NCI-H82 (cell line): ENCODE measurements at places on chromosomes 12 and 14.

GRCh38 chr12:96049101-96049500, 13.7 kb upstream of the LTA4H start:
- no peak for DNase-seq

DNA sequence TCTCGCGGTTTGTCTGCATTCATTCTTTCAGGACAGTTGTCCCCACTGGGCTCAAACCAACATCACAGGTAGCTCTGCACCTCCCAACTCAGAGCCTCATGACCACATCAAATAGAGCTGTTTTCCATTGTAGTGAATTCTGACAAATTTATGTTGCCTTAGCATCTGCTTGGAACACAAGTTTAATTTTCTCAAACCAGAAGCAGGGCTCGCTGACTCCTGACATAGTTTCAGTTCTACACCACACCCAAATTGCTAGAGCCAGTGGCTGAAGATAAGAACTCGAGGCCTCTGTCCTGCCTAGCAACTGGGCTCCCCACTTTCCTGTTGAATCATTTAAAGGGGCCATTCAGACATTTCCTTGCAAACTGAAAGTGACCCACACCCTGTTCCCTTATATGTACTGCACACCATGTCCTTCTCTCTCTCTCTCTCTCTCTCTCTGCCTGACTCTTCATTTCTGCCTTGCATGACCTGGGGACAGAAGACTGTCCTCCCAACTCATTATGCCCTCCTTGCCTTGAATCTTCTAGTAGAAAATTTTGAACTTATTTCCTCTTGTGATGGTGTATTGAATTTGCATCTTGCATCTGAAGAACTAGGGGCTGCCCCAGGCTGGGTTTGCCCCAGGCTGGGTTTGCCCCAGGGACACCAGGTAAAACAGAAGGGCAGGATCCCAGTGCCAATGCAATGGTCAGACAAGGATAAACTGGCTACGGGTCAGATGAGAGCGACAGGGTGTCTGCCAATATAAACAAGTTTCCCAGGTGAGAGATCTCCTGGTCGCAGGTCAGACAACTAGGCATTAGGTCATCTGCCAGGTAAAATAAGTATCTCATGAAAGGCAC, 9.7 kb upstream of the WSCD2 start:
- no peak for DNase-seq

DNA sequence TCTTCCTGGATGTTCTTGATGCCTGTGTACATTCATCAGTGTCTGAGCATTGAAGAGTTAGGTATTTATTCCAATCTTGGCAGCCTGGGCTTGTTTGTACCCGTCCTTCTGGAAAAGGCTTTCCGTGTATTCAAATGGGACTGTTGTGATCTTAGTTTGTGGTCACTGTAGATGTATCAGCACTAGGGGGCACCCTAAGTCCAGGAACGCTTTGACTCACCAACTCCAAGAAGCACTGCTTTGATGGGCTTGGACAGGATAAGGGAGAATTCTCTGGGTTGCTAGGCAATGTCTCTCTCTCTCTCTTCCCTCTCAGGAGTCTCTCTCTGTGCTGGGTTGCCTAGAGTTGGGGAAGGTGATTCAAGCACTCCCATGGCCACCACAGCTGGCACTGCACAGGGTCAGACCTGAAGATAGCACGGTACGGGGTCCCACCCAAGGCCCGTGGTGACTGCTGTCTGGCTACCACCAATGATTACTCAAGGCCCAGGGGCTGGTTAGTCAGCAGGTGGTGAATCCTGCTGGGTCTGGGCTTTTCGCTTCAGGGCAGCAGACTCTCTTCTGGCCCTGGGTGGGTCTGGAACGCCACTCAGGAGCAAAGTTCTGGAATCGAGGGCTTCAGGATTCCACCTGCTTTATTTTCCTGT, 211.1 kb upstream of the RGS6 start:
- peak; percentile 80 for DNase-seq

DNA sequence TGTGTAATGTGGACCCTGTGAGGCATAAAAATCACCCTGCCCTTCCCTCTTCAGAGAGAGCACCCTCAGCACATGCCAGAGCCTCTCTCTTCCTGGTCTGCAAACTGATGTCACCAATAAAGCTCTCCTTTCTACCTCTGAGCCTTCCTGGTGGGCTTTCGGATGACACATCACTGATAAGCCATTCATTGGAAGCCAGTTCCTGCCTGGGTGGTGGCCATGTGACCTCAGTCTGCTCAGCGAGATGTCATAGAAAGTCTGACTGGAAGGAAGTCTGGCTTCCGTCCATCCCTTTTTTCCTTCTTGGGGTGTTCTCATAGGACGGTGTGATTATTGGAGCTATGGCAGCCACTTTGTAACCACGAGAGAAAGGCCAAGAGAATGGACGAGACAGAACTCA, 95.7 kb downstream of the PIWIL1 start:
- no peak for DNase-seq

- no peak for DNase-seq
Observed at GRCh38 chr12:75716291-75717025, 205.0 kb upstream of the KRR1 start.

- no peak for DNase-seq
Observed at GRCh38 chr14:77843651-77844050, 43.7 kb downstream of the ADCK1 start.

GRCh38 chr12:76643438-76643837, 83.9 kb upstream of the OSBPL8 start:
- DNase-seq: no peak

- DNase-seq: peak; percentile 16
Observed at GRCh38 chr12:108315486-108316105, 23.5 kb downstream of the CMKLR1 start.

GRCh38 chr12:53664936-53665335, 10.9 kb downstream of the ATP5MC2 start:
- DNase-seq: no peak

GRCh38 chr12:45191239-45191638, 24.7 kb upstream of the ANO6 start:
- no peak for DNase-seq
